ENCODE measurements at places on chromosomes 5 and 9.

DNA sequence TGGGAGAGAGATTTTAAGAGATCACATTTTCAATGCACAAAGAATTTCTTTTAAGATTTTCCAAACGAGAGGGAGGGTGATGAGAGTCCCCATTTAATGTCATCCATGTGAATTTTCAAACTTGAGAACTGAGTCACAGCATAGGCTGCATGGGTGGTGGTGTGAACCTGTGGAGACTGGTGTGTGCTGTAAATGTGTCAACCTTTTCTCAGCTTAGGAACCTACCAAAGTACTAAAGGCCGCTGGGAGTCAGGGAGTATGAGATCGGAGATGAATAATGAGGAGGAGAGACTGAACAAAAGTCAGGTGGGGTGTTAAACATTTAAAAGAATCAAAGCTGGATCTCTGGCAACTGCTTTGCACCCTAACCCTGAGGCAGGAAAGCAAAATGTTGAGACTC lies 7.5 kb downstream of the ALDH1A1 start:
- DNase-seq = no peak

GRCh38 chr5:35785601-35786085 lies 71.0 kb upstream of the IL7R start:
- DNase-seq = no peak

DNA sequence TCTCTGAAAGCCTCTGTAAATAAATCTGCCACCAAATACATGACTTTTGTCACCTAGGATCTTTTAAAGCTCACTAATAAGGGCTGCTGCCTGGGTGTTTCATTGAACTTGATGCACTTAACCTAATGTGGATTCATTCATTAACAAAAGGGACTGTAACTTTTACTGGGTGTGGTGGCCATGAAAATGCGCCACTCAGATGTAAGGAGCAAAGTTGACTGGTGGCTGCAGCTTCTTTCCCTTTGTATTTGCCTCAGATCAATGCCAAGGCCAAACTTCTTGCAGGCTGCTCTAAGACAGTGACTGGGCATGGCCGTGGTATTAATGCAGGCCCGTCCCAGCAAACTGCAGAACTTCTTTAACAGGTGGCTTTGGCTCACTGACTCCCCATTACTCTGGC lies 22.9 kb downstream of the FAM240B start:
- DNase-seq = no peak

- DNase-seq = no peak
Observed at GRCh38 chr5:118736396-118736795, 252.0 kb downstream of the DTWD2 start.

GRCh38 chr9:81822967-81823366 lies 105.3 kb upstream of the SPATA31D4 start:
- DNase-seq = no peak

DNA sequence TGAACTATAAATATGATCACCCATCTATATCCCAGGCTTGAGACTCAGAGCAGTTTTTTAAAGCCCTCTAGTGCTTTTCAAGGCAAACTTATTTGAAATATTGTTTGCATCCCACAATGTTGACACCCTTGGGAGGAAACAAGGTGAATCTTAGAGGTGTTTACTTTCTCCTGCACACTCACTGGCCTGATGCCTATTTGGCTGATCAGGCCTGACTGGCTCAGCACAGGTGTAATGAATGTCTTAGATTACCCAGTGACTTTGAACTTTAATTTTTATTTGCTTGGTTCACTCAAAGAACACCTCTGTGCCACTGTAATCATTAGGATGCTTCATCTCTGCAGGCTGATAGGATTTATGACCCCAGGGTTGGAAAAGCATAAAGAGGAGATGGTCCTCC lies 158.3 kb downstream of the KCTD16 start:
- DNase-seq = no peak

DNA sequence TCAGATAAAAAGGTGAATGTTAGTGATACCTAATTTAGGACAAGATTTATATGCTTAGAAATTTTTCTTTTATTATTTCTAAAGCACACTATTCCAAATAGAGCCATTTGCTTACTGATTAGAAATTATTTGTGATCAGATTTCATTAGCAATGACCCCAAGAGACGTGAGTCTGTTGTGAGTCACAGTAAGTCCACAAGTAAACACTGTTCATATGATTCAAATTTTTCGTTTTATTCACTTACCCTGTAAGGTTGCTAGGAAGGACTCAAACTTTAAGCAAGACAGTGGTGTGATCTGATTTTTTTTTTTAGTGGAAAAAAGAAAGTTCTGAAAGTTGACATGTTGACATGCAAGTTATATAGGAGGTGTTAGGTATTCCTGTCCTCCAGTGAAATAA lies 1.2 kb downstream of the CARD6 start:
- DNase-seq = no peak

DNA sequence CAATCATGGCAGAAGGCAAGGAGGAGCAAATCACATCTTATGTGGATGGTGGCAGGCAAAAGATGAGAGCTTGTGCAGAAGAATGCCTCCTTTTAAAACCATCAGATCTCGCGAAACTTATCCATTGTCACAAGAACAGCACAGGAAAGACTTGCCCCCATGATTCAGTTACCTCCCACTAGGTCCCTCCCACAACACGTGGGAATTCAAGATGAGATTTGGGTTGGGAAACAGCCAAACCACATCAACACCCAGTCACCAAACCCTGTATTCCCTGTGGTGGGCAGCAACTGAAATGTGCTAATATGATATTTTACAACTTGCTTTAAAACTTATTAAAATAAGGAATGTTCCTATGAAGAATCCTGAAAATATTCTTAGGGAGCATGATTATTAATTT lies 54.2 kb downstream of the RASGRF2 start:
- DNase-seq = no peak

GRCh38 chr9:99274495-99274894 lies 52.4 kb downstream of the SEC61B start:
- DNase-seq = no peak

GRCh38 chr5:68680366-68680765 lies 413.4 kb upstream of the SLC30A5 start:
- DNase-seq = no peak

- no peak for DNase-seq
Observed at GRCh38 chr5:158549311-158549710, 550.4 kb downstream of the EBF1 start.

- DNase-seq = no peak
Observed at GRCh38 chr5:42632354-42632900, 124.2 kb upstream of the CCDC152 start.

DNA sequence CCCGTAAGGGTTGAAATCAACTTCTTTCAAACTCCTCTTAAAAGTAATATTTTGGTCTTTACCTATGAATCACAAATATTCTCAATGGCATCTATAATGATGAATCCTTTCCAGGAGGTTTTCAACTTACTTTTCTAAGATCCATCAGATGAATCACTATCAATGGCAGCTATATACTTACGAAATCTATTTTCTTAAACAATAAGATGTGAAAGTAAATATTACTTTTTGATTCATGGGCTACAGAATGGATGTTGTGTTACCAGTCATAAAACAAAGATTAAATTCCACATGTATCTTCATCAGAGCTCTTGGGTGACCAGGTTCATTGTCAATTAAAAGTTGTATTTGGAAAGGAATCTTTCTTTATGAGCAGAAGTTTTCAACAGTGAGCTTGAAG lies 1877.7 kb upstream of the ACO1 start:
- DNase-seq = no peak

GRCh38 chr5:42784132-42784531 lies 27.5 kb downstream of the CCDC152 start:
- no peak for DNase-seq

Data from adrenal gland (tissue), 19 donors.